ENCODE measurements at places on chromosomes 4 and X.

- no peak for DNase-seq
Observed at GRCh38 chrX:130053236-130053635, 57.1 kb downstream of the ELF4 start.

DNA sequence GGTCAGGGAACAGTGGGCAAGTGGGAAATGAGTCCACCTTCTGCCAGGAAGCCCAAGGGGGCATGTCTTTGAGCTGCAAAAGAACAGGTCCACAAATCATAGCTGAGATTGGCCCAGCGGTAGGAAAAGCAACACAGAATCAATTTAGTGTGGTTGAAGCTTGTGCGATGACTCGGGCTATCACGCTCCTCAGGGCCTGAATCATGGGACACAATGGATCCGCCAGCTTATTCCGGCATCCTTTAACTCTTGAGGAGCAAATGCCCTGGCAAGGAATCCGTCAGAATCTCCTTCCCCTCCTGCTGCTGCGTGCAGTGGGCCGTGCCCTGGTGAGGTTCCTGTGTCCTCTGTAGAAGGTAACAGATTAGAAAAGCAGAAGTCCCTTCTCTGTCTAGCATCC is 98.0 kb downstream of the RELL1 start:
- DNase-seq: no peak

GRCh38 chr4:68162196-68162595 is 32.5 kb upstream of the TMPRSS11F start:
- DNase-seq: no peak

DNA sequence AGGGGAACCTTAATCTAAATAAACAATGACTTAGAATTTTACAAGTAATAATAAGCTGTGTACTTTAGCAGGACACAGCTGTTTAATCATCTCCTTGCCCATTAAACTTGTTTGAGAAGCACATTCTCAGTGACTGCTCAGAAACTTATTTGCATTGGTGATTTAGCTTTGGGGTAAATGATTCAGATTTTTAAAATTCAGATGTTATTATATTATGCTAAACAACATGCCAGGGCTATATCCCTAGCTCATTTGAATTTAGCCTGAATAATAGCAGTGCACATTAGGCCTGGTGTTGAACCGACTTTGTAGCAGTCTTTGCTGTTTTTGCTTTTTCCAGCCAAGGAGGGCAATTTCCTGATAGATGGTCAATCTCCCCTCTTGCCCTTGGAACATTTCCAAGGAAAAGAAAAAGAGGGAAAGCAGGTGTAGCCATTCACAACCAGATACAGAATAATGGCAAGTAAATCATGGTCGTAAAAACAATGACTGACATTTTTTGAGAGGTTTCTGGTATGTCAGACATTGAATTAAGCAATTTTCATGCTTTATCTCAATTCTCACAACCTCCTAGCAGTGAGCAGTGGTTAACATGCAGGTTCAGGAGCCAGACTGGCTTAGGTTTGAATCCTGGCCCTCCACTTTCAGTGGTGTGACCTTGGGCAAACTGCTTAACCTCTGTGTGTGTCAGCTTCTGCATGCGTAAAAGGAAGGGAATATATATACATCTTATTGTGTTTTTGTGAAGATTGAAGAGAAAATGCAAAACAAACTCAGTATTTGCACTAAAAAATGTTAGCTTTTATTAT is 16.8 kb downstream of the ARHGEF38 start:
- no peak for DNase-seq

- no peak for DNase-seq
Observed at GRCh38 chr4:85565761-85566480, 91.0 kb downstream of the ARHGAP24 start.

DNA sequence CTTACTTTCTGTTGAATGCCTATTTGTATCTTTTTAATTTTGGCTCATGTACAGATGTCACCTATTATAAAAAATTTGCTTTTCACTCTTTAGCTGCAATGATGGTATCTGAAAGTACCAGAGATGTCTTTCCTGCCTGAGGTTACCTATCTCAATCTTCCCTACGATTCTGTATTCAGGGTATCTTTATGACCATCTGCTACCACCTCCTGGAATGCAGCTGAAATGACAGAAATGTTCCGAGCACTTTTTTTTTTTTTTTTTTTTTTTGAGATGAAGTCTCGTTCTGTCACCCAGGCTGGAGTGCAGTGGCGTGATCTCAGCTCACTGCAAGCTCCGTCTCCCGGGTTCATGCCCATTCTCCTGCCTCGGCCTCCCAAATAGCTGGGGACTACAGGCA is 136.4 kb downstream of the REPS2 start:
- DNase-seq: no peak

- no peak for DNase-seq
Observed at GRCh38 chr4:153877898-153878297, 89.0 kb upstream of the SFRP2 start.

GRCh38 chr4:156594624-156595023 is 377.0 kb downstream of the PDGFC start:
- no peak for DNase-seq

GRCh38 chr4:164215113-164215741 is 538.7 kb upstream of the SMIM31 start:
- no peak for DNase-seq

DNA sequence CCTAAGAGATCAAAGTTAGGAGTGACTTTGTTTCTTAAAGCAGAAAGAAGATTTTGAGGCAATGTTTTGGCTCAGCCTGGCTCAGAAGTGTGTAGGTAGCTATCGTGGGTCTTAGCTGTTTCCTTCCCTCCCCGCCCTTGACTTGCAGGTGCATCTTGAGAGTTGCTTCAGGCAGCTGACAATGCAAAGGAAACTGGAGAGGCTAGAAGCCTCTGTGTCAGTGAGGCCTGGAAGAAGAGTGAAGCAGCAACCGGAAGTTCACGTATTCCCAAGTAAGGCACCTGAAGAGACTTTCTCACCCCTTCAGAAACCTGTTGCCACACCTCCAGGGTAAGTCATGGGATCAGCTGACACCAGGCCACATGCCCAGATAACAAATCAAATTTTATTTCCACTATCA is 10.6 kb upstream of the XKRX start:
- no peak for DNase-seq

DNA sequence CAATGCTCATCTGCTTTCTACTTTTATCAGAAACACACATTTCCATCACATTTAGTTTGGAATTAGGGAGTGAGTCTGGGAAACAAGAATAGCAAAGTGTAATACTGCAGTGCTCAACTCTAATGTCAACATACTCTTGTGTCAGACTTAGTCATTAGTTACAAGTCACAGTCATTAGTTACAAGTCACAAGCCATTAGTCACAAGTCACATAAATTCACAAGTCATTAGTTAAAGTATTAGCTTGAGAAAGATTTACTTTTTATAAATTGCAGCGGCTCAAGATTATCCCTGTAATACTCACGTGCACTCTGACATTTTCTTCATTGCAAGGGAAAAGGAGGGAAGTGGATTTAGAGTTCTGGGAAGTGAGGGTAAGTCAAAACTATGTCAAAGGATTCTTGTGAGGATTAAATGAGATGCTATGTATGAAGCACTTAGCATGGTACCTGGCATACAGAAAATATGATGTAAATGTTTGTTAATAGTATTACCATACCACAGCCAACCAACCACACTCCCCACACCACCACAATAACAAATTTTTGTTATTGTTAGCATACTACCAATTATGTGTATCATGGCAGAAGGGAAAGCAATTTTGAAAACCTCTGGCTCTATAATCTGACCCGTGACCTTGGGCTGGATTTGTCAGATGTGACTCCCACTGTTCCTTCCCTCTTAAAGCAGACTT is 116.6 kb downstream of the ARHGAP24 start:
- DNase-seq: no peak

GRCh38 chr4:1084796-1085403 is 28.5 kb downstream of the RNF212 start:
- no peak for DNase-seq

DNA sequence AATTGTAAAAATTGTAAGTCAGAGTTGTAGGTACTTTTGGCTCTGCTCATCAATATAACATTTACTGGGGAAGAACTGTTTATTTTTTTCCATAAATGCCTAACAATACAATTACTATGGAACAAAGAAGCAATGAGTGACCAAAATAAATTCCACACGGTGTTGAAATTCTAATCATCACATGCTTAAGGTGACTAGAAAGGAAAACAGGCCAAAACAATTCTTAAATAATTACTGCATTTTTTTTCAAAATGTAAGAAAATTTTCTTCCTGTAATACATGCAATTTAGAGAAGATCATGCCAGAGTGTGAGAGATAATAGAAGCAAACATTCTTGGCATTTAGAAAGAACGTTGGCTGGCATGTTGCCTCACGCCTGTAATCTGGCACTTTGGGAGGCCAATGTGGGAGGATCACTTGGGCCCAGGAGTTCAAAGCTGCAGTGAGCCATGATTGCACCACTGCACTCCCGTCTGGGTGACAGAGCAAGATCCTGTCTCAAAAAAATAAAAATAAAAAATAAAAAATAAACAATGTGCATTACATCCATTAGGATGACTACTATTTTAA is 22.5 kb downstream of the C4orf46 start:
- no peak for DNase-seq

- no peak for DNase-seq
Observed at GRCh38 chr4:3375688-3376087, 66.1 kb upstream of the HGFAC start.

- no peak for DNase-seq
Observed at GRCh38 chr4:13980317-13981310, 353.1 kb upstream of the BOD1L1 start.

DNA sequence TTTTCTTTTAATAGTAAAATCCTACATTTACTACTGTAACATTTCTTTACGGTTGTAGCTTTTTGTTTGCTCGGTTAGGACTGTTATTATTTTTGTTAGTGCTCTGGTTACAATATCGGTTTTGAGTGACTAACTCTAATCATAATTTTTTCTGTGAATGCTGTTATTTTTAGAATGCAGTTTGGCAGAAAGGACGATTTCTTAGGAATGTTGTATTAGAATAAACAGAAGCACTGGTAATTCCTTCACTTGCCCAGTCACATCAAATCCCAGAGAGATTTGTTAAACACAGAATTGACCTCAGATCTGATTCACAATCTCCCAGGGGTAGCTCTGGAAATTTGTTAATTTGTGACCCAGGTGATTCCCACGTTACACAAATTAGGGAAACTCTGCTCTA is 21.7 kb downstream of the DDIT4L start:
- DNase-seq: no peak

- no peak for DNase-seq
Observed at GRCh38 chr4:125736057-125736456, 421.3 kb downstream of the FAT4 start.

- DNase-seq: no peak
Observed at GRCh38 chrX:126165401-126165720, 728 bp downstream of the DCAF12L2 start.

DNA sequence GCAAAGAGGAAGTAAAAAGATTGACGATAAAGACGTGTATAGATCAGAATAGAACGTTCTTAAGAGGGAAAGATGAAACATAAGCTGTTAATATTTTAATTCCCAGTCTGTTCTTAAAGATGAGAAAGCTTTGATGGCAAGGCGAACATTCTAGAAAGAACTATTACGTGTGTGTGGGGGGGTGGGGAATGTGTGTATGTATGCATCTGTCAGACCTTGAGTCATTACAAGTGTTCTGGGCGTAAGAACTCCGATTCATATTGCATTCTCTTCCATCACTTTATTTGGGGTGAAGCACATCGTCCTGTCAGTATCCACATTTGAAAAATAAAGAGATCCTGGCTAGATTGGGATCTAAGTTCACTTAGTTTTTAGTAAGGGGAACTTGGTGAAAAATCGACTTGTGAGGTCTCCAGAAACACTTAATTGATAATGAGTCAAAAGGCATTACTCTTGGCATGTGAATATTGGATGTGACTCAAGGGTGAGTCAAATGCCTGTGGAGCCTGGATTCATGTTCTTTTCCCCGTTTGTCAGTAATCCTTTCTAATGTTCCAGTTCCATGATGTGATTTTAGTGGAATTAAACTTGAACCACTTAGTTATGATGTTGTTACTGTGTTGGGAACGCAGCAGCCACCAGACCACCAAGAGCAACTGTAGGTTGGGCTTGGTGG is 3.1 kb downstream of the SMS start:
- DNase-seq: no peak

DNA sequence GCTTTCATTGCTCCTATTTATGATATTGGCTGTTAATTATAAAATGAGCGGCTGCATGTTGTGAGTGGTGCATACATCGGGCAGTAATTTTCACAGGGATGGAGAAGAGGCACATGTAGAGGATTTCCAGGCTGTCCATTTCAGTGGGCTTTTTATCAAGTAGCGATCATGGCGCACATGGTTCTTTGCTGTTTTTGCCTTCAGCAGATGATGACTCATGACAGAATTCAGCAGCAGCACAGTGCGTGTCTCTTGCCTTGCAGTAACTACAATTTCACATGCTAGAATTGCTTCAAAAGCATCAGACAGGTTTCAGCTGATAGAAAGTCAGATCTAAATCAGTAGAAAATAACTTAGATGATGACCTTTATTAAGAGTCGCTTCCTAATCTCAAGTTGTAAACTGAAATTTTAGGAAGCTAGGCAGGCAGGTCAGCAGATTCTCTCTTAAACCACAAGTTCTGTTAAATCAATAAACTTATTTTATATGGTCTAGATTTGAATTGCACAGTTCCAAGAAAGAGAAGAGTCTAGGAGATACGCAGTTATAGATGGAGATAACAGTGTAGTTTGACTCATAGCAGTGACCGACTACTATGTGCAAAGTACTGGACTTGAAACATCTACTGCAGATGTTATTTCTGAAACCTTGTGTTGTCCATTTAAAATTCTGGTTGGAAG is 35.8 kb downstream of the LRP2BP start:
- DNase-seq: no peak

Measured in stimulated activated CD4-positive, alpha-beta T cell treated with anti-CD3 and anti-CD28 coated beads, Interleukin-4, amount 100 ng/mL, for 48 hours (primary cell).